ENCODE measurements at places on chromosomes 11 and 22. TPM values are rescaled to one million over a fixed set of nuclear protein-coding genes. Genes with fewer than 3 reads are reported as not detected.

Gene MUC5B
- not detected for total RNA-seq

Gene PPP6R3
- 90.7 TPM for total RNA-seq

Gene CSF2RB
- total RNA-seq = 6.5 TPM

Gene OR52I2
- total RNA-seq = not detected

Gene A4GALT
- 54.1 TPM for total RNA-seq

Gene SAC3D1
- 8.4 TPM for total RNA-seq

All from bladder microvascular endothelial cell (primary cell).